ENCODE measurements at places on chromosomes 2 and 18.

GRCh38 chr2:101430156-101430555 is 42.9 kb upstream of the CREG2 start:
- no peak for DNase-seq

GRCh38 chr2:186059096-186059495 is 320.5 kb downstream of the FSIP2 start:
- no peak for DNase-seq

- no peak for DNase-seq
Measured at GRCh38 chr2:233817361-233817911, 36.9 kb downstream of the HJURP start.

DNA sequence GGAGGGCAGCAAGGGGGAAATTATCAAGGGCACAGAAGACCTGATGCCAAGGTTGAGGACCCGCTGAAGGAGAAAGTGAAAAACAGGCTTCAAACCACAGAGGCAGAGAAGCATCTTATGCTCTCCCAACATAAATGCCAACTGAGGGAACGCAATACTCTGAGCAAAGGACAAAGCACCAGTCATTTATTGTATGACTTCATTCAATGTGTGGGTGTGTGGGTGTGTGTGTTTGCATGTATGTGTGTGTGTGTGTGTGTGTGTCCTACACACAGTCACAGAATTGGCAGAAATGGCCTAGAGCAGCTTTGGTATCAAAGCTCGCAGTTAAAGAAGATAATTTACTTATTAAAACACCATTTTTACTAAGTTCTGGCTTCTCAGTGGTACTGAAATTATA is 51.4 kb downstream of the UXS1 start:
- no peak for DNase-seq

- peak; percentile 48 for DNase-seq
Measured at GRCh38 chr2:89763254-89763580, 1071.7 kb downstream of the RPIA start.
